Skeletal muscle tissue (tissue), 5 donors: ENCODE measurements at places on chromosomes 4 and X. TPM values are rescaled to one million over a fixed set of nuclear protein-coding genes. Genes with fewer than 3 reads are reported as not detected.

Gene ZFYVE28
- total RNA-seq, result 1.0 TPM

Gene UNC5C
- 1.0 TPM for total RNA-seq

Gene F8A2
- total RNA-seq, result not detected

Gene RPS6KA6
- 4.7 TPM for total RNA-seq

Gene ARHGAP6
- total RNA-seq, result 8.4 TPM
